Femur (tissue), 1 donor: ENCODE measurements at places on chromosomes 3 and 15.

- DNase-seq, result no peak
Measured at GRCh38 chr15:70093481-70094319, 4.0 kb downstream of the TLE3 start.

DNA sequence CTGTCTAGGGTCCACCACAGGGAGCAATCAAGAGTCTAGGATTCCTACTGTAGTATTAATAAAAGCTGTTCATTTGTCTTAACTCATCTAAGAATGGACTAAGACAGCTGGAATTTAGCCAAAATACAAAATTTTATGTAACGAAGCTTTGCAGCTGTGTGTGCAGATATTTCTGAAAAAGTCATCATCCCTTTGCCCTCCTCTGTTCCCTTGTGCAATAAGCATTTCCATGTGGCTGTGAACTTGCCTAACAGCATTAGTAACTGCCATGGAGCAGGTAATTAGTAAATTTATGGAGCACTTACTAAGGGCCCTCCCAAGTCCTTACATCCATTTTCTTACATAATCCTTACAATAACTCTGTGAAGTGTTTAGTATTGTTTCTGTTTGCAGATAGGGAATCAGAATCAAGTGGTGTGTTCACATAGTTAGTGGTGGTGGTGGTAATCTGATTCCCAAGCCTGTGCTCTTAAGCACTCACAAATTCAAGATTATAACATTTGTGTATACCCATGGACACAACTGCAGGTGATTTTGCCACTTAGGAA, 114.5 kb downstream of the RARB start:
- DNase-seq, result no peak

- DNase-seq, result no peak
Measured at GRCh38 chr3:110944782-110945181, 126.8 kb upstream of the NECTIN3 start.

DNA sequence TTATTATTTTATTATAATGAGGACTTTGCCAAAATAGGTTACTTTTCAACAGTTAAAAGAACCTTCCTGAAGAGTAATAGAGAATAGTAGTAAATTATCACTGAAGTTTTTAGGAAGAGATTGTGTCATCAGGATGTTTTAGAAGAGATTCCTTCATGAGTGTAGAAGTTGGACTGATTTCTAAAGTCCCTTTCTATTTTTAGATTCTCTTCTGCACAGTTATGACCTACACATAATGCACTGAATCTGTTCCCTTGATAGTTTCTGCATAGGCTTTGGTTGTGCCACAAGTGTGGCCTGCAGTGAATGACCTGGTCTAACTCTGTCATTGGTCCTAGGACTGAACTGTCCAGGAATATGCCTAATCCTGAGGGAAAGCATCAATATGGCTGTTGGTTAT, 23.9 kb downstream of the SLC35A5 start:
- no peak for DNase-seq

DNA sequence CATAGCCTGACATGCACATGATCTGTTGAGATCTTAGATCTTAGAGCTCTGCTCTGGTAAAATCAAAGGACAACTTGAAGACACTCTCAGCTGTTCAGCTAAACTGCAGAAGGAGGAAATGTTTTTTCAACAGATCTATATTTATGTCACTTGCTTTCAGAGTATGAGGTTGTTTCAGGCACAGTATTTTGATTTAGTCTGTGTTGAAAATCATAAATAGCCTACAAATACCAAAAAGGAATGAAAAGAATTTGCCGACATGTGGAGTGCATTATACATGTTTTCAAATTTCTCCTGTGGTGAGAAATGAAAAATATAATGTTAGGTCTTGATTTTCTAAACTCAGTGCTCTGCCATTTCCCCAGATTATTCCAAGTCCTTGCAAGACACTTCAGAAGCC, 1118.4 kb downstream of the TBL1XR1 start:
- DNase-seq, result no peak

GRCh38 chr3:97871801-97872524, 50.2 kb downstream of the CRYBG3 start:
- DNase-seq, result no peak

- DNase-seq, result peak; percentile 55
Measured at GRCh38 chr3:47163169-47164006, 525 bp downstream of the SETD2 start.

GRCh38 chr3:13264468-13264795, 155.7 kb downstream of the NUP210 start:
- no peak for DNase-seq

GRCh38 chr15:71713191-71713809, 97.1 kb upstream of the NR2E3 start:
- DNase-seq, result no peak

DNA sequence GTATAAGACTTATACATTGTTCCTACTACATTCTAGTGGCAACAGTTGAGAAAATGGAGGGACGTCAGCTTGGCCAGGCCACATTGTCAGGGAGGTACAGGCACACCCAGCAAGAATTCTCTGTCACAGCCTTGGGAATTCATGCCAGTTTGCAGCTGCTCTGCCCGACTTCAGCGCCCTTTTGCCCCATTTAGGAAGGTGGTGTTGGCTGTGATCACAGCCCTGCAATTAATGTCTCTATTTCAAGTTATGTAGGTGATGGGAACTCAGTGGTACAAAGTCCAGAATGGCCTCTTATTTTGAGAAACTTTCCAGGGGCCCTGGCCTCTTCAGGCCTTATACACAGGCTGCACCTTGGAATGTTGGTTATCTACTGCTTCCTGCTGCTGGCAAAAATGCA, 26.7 kb downstream of the AMOTL2 start:
- DNase-seq, result no peak

DNA sequence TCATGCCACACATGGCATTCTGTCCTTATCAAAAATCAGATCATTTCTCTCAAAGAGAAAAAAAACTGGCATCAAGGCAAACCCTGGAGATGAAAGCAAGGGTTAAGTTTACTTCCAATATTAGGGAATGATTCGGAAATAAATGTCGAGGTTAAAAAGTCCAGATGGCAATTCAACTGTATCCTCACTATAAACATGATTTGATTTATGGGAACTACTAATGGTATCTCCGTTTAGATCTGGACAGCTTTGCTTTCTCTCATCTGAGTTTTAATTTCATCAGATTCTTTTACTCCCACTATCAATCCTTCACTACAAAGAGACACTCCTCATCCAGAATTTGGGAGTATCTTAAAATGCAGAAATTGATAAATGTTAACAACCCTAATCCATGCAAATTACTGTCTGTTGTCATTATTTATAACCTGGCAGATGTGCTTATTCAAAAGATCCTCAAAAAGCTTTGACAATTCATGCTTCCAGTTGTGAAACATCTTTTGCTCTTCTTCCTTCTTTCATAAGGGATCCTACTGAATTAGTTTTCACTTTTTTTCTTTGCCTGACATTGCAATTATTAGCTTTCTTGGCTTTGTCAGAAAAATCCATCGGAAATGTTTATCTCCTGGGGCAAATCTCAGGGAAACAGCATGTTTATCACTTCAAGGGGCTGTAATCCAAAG, 903.2 kb downstream of the MCTP2 start:
- DNase-seq, result no peak

- peak; percentile 47 for DNase-seq
Measured at GRCh38 chr15:59315914-59316451, 56.7 kb downstream of the MYO1E start.

DNA sequence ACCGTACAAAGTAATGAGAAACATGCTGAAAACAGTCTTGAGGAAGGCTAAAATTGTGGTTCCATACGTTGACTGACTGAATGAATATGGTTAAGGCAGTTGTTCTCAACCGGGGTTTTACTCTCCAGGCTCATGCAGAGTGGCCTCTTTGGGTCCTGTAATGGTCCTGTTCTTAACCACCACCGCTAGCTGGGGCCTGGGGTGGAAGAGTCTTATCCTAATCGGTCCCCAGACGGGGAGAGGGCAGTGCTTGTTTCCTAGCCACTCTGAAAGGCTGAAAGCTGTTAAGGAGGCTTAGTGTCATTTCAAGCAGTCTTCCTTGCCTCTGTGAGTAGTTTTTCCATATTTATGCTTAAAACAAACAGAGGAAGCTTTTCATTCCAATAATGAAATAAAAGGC, 32.0 kb downstream of the SELENOT start:
- no peak for DNase-seq

GRCh38 chr3:68986496-68987208, 26.8 kb downstream of the EOGT start:
- no peak for DNase-seq

GRCh38 chr3:187822402-187822801, 77.1 kb upstream of the BCL6 start:
- DNase-seq, result no peak

- no peak for DNase-seq
Measured at GRCh38 chr3:138492980-138493675, 58.7 kb downstream of the ESYT3 start.

- DNase-seq, result no peak
Measured at GRCh38 chr3:136690599-136690998, 61.6 kb downstream of the STAG1 start.

- DNase-seq, result no peak
Measured at GRCh38 chr3:46228260-46229242, 13.7 kb upstream of the CCR3 start.

GRCh38 chr3:187685948-187686347, 15.8 kb upstream of the SST start:
- DNase-seq, result no peak

DNA sequence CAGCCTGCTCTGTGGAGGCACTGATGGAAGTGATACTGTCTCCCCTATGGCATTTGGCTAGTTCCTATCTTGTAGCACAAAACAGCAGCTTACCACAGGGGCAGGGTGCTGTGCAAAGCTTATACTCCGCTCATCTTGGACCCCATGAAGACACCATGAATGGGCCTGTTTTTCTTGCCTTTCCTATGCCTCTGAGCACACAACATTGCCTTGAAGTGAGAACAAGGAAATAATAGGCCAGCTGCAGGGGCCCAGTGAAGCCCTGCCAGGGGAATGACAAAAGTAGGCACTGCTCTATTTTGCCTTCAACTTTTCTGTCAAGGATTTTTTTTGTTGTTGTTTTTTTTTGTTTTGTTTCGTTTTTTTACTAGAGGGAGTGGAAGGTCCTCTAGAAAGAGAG, 110.3 kb downstream of the PDE8A start:
- no peak for DNase-seq

DNA sequence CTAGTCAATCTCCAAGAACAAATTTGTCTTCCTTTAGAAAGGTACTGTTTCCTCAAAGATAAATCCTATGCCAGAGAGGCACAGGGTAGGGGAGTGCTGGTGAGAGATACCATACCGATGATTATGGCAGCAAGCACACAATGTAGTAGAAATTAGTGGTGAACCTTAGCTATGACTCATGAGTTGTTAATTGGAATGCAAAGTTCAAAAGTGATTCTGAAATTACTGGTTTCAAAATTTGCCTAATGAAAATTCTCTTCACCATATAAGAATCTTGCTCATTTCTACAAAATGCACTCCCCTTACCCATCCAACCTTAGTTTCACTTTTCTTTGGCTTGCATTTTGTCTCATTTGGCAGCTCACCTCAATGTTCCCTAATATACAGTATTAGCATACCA, 139.5 kb upstream of the SLC2A2 start:
- DNase-seq, result no peak

DNA sequence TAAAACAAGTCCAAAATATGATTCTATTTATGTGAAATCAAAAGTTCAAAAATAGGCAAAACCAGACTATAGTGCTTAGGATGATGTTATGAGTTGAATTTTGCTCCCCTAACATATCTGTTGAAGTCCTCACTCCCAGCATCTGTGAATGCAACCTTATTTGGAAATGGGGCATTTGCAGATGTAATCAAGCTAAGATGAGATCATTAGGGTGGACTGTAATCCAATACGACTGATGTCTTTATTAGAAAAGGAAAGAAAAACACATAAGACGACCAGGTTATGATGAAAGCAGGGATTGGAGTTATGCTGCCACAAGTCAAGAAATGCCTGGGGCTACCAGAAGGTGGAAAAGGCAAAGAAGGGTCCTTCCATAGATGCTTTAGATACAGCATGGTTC, 110.5 kb upstream of the CCDC39 start:
- DNase-seq, result no peak

DNA sequence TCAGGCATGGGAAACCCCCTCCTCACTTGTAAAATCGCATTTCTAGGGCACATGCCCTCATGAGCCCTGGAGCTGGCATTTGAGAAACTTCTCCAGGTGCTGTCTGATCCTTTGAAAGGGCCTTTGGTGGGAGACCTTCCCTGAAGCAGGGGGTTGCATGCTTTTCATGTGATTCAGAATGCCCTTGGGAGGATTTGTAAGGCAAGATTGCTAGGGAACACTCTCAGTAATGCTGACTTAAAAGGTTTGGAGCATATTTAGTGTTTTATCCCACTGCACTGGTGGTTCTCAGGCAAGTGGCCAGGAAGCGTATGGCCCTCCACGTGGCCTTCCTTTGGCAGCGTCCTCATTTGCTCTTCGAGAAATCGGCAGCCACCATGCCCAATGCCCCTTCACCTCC, 164.1 kb downstream of the ARRDC4 start:
- DNase-seq, result no peak

GRCh38 chr15:51077221-51078153, 17.2 kb downstream of the TNFAIP8L3 start:
- DNase-seq, result peak; percentile 88

GRCh38 chr15:68027388-68027787, 26.7 kb upstream of the PIAS1 start:
- no peak for DNase-seq

- no peak for DNase-seq
Measured at GRCh38 chr3:22471557-22471956, 720.5 kb upstream of the ZNF385D start.

GRCh38 chr3:52141751-52142150, 12.5 kb downstream of the POC1A start:
- DNase-seq, result no peak

DNA sequence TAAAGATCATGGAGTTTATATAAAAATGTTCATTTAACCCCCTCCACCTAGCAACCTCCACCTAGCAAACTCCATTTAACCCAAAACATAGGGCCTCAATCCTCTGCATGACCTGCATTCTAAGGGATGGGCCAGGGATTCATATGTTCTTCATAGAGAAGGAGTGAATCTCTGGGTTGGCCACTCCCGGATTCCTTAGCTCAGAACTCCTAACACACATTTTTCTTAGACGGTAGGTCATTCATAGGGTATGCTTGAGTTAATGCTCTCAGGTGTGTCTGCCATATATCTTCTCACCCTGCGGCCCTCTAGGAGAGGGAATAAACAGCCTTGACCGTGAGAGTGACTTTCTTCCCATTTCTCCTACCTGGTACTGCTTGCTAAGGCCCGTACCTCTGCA, 102.0 kb upstream of the IGSF10 start:
- DNase-seq, result no peak

- DNase-seq, result peak; percentile 82
Measured at GRCh38 chr3:13009132-13009945, 63.9 kb downstream of the IQSEC1 start.

GRCh38 chr3:147669077-147669476, 259.9 kb downstream of the ZIC1 start:
- DNase-seq, result no peak

GRCh38 chr3:194298331-194299227, 52.5 kb downstream of the CPN2 start:
- DNase-seq, result no peak

DNA sequence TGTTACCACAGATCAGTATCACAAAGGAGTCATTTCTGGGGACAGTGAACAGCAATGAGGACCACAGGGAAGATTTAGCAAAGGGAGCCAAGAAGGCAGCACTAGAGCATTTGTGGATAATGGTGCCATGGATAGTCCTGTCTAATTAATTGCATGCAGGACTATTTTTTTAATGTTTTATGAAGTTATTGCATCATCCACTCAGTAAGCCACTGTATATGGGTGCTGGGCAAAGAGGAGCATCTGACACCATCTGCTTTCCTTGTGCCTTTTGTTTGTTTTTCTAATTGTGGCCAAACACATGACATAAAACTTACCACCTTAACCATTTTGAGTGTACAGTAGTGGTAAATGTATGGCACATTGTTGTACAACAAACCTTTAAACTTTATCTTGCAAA, 301.1 kb upstream of the LRRFIP2 start:
- DNase-seq, result no peak
